ENCODE measurements at places on chromosomes 4 and X.

DNA sequence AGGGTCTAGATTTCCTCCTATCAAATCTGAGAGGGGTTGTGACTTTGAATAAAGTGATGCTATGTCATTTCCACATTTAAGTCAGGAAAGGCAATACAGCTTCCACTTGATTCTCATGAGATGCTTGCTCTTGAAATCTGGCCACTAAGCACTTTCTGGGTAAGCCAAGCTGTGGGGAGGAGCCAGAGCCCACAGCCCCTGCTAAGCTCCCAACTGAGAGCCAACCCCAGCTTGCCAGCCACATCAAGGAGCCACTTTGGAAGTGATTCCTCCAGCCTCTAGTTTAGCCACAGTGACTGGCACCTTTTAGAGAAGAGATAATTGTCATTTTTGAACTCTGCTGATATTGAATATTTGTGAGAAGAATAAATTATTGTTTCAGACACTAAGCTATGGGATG is 1441.5 kb upstream of the IGFBP7 start:
- no peak for DNase-seq

DNA sequence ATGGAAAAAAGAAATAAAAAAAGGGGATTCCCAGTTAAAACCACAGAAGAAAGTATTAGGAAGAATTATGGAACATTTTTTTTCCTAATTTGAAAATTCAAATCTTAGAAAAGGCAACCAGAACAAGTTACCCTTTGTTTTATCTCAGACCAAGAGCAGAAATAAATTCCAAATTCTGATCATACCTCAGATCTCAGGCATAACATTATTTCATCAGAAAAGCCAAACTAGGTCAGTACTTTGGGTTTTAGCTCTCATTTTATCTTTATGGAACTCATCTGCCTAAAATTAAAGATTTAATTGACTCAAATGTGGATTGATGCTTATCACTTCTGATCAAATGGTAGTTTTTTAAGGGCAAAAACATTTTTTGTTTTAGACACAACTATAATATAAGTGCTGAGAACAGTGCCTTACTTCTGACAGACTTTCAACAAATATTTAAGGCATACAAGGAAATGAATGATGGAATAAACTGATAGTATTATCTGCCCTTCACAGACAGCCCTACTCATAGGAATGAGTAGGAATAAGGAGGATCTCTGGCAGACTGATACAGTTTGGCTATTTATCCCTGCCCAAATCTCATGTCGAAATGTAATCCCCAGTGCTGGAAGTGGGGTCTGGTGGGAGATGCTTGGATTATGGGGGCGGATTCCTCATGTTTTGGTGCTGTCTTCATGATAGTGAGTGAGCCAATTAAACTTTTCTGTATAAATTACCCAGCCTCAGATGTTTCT is 245.3 kb upstream of the PITX2 start:
- no peak for DNase-seq

- DNase-seq: no peak
Observed at GRCh38 chrX:30714138-30714537, 60.9 kb downstream of the GK start.

DNA sequence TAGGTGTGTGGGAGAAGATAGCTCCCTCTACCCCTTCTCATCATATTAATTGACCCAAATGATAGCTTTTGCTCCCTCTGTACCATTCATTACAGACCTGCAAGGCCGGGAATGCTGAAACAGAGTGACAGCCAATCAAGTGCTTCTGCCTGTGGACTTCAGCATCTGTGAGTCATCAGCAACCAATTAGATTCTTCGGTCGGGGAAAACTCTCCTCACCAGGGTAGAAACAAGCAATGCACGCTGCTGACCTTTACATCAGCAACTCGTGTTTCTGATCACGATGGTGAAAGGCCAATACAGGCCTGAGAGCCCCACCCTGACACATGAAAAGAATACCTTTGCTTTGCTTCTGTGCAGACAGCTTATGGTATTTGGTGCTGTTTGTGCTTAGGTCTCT is 347.2 kb upstream of the DDX53 start:
- no peak for DNase-seq

DNA sequence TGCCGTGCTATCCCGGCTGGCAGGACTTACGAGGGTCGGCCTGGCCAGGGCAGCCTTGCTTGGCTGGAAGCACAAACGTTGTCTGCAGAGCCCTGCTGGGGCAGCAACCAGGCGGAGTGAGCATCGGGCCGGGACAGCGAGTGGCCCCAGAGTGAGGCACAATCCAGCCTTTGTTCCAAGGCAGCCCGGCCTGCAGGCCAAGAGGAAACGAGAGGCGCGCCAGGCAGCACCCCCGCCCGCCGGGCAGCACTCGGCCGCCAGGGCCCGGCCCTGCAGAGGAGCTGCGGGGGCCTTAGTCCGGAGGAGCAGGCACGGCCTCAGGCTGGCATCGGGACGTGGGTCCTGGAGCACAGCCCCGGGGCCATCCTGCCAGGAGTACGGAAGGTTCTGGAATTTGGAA is 24.1 kb downstream of the FGFRL1 start:
- DNase-seq: no peak

GRCh38 chr4:74111990-74112389 is 13.0 kb upstream of the CXCL2 start:
- no peak for DNase-seq

DNA sequence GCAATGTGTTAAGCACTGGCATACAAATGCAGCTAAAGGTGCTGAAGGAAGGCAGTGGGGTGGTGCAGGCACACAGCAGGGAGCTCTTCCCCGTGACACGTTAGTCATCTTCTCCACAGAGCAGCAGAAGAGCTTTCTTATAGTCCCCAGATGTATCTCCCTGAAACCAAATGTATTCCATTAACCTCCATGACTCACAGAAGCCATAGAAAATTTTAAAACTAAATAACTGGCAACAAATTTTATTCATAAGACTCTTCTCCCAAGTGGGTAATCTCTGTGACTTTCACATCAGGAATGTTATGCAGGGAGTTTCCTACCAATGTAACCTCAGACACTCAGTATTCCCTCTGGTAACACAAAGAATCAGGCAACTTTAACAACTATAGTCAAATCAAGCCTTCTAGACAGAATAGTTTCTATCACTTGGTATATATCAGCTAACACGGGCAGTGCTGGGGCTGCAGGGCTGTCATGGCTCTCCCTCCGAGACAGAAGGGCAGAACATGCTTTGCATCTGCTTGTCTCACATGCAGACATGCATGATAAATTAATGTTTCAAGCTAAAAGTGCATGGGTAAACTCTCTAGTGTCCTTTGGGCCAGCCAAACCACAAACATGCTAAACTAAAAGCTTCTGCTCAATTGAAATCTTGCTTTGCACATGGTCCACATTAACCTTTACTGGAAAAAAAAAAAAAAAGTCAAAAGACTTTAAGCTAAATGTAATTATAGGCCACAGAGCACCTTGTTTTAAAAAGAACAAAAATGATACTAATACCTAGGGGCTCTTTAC is 28.2 kb downstream of the ANXA5 start:
- DNase-seq: peak; percentile 29

GRCh38 chr4:25903900-25904747 is 9.9 kb upstream of the SMIM20 start:
- no peak for DNase-seq

DNA sequence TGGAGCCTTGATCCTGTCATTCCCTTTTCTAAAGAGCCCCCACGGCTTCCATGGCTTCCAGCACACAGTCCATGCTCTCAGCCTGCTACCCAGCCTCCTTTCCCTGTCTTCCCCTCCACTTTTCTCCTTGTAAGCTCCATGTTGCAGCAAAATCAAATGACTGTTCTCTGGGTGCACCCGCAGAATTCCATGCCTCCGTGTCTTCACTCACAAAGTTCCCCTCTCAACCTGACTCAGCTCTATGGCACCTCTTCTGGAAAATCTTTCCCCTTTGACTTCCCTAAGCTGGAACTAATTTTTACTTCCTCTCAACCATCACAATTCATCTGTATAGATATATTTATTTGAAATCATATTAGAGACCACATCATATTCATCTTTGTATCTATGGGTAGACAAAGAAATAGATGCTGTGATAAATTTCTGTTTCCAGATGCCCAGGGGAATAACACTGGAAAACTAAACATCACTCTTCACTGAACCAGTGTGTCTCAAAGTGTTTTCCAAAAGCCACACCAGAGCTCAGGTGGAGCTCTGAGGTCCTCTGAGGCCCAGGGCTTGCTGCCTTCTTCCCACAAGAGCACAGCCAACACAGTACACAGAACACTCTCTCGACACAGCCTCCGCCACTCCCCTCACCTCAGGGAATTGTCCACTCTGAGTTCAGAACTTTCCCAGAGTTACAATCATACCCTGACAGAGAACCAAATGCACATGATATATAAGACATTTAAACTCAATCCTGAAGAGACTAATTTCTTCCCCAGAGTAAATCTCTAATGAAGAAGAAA is 3.3 kb downstream of the SETD7 start:
- DNase-seq: no peak

- DNase-seq: no peak
Observed at GRCh38 chr4:143700416-143701352, at the start of gene FREM3. TSS of gene FREM3 (minus strand) at chr4:143700675. CDS start at chr4:143700675, 0 bp downstream.

DNA sequence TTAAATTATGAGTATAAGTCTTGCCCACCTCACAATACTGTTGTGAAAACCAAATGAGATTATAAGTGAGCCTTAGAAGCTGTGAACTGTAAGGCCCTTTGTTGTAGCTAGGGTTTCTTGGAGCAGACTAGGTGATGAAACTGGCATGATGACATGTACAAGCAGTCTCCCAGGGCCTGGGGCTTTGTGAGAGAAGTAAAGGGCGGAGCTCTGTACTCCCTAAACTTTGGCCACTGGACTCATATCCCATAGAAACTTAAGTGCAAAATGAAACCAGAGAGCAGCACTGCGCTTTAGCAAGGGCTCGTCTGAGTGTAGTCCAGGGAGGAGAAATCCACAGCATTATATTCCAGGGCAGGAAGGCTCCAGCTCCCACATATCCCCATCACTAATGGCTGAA is 385.6 kb upstream of the FGF16 start:
- no peak for DNase-seq

GRCh38 chrX:11724122-11725017 is 33.7 kb upstream of the MSL3 start:
- peak; percentile 0 for DNase-seq

GRCh38 chr4:121952290-121952689 is 430 bp upstream of the TRPC3 start:
- DNase-seq: no peak

DNA sequence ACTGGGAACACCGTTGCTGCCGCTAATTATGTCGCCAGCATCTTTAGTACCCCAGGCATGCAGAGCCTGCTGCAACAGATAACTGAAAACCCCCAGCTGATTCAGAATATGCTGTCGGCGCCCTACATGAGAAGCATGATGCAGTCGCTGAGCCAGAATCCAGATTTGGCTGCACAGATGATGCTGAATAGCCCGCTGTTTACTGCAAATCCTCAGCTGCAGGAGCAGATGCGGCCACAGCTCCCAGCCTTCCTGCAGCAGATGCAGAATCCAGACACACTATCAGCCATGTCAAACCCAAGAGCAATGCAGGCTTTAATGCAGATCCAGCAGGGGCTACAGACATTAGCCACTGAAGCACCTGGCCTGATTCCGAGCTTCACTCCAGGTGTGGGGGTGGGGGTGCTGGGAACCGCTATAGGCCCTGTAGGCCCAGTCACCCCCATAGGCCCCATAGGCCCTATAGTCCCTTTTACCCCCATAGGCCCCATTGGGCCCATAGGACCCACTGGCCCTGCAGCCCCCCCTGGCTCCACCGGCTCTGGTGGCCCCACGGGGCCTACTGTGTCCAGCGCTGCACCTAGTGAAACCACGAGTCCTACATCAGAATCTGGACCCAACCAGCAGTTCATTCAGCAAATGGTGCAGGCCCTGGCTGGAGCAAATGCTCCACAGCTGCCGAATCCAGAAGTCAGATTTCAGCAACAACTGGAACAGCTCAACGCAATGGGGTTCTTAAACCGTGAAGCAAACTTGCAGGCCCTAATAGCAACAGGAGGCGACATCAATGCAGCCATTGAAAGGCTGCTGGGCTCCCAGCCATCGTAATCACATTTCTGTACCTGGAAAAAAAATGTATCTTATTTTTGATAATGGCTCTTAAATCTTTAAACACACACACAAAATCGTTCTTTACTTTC is 1.8 kb downstream of the UBQLN2 start:
- no peak for DNase-seq

- DNase-seq: no peak
Observed at GRCh38 chrX:153564047-153564606, 34.8 kb downstream of the CCNQ start.

- DNase-seq: no peak
Observed at GRCh38 chr4:159197260-159197884, 94.5 kb downstream of the RAPGEF2 start.

DNA sequence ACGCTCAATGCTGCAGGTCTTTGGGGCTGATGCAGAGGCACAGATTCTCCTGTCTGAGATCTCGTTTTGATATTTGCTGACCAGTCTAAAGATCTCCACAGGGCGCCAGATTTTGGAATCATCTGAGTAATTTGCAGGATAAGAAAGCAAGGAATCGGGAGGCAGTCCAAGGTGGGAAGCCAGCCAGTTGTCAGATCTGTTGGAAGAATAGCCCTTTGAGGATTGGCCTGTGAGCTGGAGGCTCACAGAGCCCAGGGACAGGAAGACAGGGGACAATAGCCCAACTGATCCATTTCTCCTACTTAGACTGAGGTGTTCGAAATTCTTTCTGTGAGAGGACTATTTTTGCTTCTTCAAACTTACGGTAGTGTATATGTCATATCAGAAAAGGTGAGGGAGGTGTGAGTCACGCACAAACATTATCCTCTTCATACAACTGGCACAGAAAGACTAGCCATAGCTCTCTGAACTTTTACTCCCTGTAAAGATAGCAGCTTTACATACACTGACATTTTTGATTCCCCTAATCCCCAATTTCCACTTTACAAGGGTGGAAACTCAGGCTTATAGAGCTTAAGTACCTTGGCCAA is 8.8 kb downstream of the DIPK2B start:
- DNase-seq: no peak

GRCh38 chrX:84709987-84710386 is 207.7 kb upstream of the HDX start:
- no peak for DNase-seq

- no peak for DNase-seq
Observed at GRCh38 chr4:174929346-174929745, 11.2 kb downstream of the ADAM29 start.

DNA sequence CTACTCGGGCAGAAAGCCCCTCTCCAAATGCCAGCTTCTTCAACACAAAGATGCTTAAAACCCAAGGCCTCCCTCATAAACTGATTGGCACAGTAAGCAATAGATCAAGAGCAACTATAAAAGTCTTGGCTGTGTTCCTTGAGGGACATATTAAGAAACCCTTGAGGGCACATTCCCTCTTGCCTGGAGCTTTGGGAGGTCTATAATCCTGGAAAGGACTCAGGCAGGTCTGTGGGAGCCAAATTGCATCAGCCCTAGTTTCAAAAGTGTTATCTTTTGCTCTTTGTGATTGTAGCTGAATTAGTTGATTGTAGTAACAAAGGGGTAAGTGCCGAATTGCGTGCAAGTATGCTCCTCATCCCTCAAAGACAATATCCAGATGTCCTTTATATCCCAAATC is 18.6 kb upstream of the SETD7 start:
- DNase-seq: no peak

- DNase-seq: no peak
Observed at GRCh38 chr4:148962539-148963290, 520.5 kb upstream of the NR3C2 start.

- no peak for DNase-seq
Observed at GRCh38 chr4:93431371-93431770, 397.2 kb upstream of the ATOH1 start.

- no peak for DNase-seq
Observed at GRCh38 chr4:68283714-68284113, 38.2 kb upstream of the TMPRSS11B start.

GRCh38 chr4:108337923-108338322 is 169.2 kb upstream of the LEF1 start:
- no peak for DNase-seq

GRCh38 chr4:8536467-8536866 is 43.7 kb upstream of the GPR78 start:
- no peak for DNase-seq

Measured in SW 1271 (cell line).